ENCODE measurements at places on chromosomes 12 and 14.

DNA sequence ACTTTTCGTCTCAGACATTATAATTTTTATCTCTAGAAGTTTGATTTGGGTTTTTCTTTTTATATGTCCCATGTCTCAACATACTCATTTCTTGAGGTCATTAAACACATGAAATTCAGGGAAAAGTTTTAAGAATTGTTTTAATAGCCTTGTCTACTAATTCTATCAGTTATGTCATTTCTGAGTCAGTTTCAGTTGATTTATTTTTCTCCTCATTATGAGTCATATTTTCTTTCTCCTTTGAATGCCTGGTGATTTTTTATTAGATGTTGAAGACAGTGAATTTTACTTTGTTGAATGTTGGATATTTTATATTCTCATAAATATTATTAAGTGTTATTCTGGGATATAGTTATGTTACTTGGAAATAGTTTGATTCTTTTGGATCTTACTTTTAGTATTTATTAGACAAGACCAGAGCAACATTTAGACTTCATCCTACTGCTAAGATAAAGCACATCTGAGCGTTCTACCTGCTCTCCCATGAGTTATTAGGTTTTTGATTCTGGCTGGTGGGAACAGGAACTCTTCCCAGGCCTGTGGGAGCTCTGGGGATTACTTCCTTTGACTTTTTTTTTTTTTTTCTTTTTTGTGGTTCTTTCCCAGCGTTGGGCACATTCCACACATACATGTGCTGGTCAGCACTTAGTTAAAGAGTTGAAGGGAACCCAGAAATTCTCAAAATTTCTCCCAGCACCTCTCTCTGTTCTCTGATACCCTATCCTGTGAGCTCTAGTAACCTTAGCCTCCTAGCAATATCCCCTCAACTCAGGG lies 1157.7 kb downstream of the BCL11B start:
- peak; percentile 68 for DNase-seq

- no peak for DNase-seq
Observed at GRCh38 chr12:10553148-10553547, 47.5 kb downstream of the EIF2S3B start.

DNA sequence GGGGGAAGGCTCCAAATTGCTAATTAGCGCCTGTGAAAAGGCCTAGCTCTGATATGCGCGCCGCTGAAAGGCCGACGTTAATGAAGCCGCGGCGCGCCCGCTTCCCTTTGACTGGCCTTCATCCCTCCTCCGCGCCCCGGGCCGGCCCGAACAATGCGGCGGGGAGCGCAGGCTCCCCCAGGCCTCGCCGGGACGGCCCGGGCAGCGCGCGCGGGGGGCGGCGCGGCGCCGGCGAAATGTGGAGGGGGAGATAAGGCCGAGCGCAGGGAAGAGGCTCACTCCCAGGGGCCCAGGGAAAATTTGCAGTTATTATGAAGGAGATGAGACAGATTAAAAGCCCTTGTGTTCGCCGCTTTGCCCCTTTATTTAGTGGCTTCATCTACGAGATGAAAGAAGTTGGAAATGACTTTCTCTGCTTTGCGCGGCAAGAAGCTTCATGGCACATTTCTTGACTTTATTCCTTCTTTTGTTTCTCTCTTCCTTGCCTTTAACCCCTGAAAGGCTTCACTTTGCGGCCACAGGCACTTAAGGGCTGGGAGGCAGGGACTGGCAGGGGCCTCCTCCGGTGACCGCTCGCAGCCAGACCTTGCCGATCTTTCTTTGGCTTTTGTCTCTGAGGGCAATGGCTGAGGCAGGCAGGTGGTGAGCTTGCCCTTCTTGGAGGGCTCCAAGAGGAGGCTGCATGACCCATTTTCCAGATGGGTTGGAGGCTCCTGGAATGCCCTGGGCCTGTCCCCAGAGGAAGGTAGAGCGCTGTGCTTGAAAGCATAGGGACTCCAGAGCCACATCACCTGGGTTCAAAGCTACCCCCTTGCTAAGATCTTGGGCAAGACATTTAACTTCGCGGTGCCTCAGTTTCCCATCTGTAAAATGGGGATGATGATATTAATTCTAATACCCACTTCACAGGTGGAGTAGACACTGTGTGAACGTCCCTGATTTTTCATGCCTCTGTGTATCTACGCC lies 12.7 kb upstream of the GPATCH2L start:
- no peak for DNase-seq

DNA sequence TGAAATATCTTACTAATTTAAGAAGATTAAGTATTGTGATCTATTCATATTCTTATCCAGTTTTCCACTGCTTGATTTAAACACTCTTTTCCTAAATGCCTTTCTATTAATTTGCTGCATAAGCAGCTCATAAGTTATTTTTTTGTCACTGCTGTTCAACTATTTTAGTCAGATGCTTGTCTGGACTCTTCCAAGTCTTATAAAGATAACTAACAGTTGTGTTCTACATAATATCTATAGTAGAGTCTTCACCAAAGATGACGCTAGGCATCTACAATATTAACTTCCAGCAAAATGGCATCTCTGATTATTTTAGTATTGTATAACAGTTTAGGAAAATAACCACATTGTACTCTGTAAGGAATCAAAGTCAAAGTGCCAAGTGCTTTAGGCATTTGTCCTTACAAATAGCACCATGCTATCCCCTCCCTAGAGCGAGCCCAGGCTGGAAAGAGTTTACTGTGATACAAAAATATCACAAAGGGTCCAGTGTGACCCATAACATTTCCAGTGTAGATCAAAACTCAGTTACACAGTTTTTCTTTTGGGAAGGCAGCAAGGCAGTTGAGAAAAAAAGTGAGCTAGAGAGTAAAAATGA lies 98.2 kb downstream of the DENND5B start:
- DNase-seq, result no peak

DNA sequence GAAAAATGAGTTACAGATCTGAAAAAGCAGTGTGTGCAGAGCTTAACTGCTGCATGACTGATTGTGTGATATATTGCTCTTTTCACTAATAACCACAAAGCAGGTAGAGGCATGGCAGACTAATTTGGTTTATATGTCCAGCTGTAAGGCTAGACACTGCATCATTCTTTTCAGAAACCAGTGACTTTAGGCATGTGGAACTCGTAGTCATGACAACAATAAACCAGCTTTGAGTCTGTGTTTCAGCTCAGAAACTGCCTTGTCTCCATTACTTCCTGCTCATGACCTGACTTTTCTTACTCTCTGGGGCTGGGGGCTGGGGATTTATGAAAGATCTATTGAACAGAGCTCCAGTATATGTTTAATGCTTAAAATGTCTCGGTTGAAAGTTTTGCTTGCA lies 146.8 kb upstream of the LRIG3 start:
- DNase-seq, result peak; percentile 93

DNA sequence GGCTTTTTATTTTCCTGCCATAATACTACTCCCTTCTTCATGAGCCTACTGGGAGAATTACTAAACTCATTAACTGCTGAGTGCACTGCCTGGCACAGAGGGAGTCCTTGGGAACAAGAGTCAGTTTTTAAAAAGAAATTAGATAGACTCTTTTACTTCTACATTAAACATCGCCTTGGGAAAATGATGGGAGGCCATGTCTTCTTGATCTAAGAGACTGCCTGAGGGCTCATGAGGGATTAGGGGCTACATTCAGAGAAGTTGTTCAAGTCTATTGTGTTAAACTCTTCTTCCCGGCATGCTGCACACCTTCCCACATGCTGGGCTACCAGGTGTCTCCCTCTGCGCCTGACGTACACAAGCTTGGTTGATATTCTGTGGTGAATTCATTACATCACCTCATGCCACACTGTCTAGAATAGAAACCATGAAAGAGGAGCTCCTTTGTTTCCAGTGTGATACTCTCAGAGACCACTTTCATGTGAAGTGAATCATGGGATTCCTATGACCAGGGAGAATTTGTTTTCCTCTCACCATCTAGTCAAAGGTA lies 1422.3 kb downstream of the AACS start:
- no peak for DNase-seq

DNA sequence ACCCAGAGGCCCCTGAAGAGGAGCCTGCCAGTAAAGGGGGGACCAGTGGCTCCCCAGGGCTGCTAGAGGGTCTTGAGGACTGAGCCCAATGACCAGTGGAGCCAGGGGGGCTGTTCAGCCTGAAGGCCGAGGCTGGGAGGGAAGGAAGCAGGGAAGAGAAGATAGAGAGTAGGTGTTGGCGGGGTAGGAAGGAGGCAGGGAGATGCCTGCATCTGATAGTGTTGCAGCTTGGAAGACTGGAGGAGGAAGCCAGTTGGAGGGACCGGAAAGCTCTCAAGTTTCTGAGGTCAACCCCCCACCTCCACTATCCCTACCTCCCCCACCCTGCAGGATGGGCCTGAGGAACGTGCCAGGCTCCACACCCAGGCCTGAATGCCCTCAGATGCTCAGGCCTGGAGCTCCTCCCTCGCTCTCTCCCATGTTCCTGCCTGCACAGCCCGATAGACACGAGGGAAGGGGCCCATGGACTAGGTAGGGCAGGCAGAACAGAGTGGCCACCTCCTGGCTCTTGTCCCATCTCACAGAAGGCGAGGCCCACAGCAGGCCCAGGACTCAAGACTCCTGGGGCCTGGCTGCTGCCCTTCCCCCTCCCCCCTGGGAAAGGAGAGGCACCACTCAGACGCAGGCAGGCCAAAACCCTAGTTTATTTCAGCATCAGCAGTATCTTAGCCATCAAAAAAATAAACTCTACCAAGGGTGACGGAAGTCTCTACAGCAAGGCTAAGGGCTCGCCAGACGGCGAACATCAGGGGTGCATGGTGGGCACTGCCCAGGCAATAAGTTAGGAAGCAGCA lies 3.4 kb downstream of the CKB start:
- no peak for DNase-seq

DNA sequence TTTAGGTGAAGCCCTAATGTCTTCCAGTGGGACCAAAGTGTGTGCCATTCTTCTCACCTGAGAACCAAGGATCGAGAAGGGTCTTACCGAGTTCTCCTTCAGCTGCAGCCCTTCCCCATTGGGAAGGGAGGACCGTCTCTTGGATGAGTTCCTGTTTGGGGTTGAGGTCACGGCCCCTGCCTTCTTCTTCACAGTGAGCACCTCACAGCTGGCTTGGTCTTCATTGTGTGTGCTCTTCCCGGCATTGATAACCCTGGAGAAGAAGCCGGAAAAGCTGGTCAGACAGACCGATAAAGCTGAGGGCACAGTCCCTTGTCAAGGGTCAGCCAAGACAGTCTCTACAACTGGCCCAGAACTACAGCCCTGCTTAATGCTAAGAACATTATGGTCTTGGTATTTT lies 102.9 kb downstream of the PPM1H start:
- no peak for DNase-seq

DNA sequence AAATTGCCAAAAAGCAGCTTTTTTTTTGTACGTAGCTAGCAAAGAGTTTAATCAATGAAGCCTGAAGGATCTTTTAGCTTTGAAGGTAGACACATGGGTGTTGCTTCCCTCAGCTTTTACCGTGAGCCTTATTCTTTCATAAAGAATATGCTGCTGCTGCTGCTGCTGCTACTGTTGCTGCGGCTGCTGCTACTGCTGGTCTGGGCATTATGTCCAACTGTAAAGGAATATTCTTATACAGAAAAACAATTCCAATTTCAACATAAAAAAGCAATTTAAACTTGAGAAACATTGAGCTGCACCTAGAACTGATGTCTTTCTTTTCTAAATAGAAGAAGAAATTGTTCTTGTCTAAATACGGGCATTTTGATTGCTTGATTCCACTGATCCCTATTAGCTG lies 38.9 kb upstream of the PPP1R12A start:
- DNase-seq, result no peak

GRCh38 chr12:34356233-34356987 lies 334.1 kb downstream of the ALG10 start:
- no peak for DNase-seq

DNA sequence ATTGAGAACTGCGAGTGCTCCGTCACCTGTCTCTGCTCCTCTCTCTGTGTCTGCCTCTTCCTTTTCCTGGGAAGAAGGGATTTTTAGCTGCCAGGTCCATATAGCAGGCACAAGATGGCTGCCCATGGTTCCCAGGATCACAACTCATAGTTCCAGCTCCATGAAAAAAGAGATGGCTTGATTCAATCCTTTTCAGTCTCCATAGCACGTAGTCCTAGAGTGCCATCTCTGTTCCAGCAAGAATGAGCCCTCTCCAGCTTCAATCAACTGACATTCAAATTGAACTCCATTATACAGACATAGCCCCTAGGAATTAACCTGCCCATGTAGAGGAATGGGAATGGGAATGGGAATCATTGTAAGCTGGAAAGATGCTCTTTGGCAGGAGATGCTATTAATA lies 34.7 kb upstream of the RTRAF start:
- no peak for DNase-seq

DNA sequence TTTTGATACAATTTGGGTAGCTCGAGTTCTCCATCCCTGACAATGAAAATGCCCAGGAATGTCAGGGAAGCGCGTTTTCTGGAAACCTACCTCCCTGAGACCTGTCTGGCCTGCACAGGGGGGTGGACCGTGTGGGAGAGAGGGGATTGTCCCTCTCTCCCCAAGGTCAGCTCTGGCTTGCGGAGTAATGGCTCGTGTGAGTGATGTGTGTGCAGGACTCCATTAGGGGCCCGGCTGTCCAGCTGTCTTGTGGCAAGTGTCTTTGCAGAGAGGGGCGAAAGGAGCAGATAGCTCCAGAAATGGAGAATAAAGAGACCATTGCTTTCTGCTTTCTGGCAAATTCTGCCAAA lies 215.3 kb downstream of the CHST11 start:
- no peak for DNase-seq

- DNase-seq, result no peak
Observed at GRCh38 chr14:31659278-31659677, 98.1 kb downstream of the NUBPL start.

DNA sequence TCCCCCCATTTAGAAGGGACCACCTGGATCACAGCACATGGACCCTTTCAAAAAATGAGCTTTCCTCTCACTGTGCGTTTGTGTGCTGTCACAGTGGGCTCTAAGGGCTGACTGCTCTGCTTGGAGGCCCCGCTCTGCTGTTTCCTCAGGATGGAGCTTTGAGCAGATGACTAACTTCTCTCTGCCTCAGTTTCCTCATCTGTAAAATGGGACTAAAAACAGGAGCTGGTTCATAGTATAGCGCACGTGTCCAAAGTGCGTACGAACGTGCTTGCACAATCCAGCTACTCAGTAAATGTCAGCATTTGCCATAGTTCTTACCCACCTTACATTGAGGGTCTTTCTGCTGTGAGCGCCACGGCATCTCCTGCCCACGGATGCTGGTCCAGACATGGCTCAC lies 12.7 kb upstream of the DNAH10 start:
- no peak for DNase-seq

DNA sequence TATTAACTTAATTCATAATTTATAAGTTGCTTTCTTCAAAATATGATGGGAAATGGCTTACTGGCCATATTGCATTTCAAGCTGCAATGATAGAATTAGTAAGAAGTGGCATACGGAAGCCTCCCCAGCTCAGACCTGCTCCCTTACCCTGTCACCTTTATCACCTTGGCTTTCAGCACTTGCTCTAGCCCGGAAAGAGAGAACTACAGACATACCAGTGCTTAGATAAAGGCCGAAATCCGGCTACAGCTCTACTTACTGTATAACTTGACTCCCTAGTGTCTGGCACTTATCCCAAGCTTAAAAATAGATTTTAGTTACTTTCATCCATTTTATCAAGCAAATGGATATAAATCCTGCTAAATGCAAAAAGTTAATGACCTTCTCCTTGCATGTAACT lies 42.5 kb downstream of the PKP2 start:
- no peak for DNase-seq

GRCh38 chr12:98370976-98371375 lies 144.4 kb upstream of the TMPO start:
- no peak for DNase-seq
